Temporal lobe (tissue), 4 donors: ENCODE measurements at places on chromosomes 13 and 19. TPM values are rescaled to one million over a fixed set of nuclear protein-coding genes. Genes with fewer than 3 reads are reported as not detected.

Gene PSG1
- total RNA-seq: not detected

Gene REEP6
- 0.98 TPM for total RNA-seq

Gene SPC24
- 2.7 TPM for total RNA-seq

Gene CYP2S1
- total RNA-seq: under 0.01 TPM

Gene MAST1
- 67.4 TPM for total RNA-seq

Gene COMP
- total RNA-seq: under 0.01 TPM

Gene FAM216B
- 0.74 TPM for total RNA-seq

Gene IL12RB1
- total RNA-seq: not detected

Gene CASP14
- total RNA-seq: not detected

Gene PDE4C
- total RNA-seq: 1.2 TPM

Gene RXFP2
- total RNA-seq: not detected

Gene TMC4
- 0.49 TPM for total RNA-seq

Gene ODAD3
- total RNA-seq: 0.49 TPM

Gene ZNF333
- total RNA-seq: 21.6 TPM

Gene LILRB4
- 0.49 TPM for total RNA-seq

Gene C2CD4C
- 16.0 TPM for total RNA-seq

Gene CEACAM19
- 1.7 TPM for total RNA-seq

Gene TMEM145
- 54.6 TPM for total RNA-seq

Gene CCDC169
- 3.4 TPM for total RNA-seq

Gene MEIOSIN
- total RNA-seq: not detected

Gene MYBPC2
- under 0.01 TPM for total RNA-seq

Gene LPAR2
- 25.8 TPM for total RNA-seq

Gene OLFM2
- 132 TPM for total RNA-seq

Gene LMTK3
- total RNA-seq: 19.4 TPM

Gene VSTM2B
- 15.5 TPM for total RNA-seq

Gene MEF2B
- not detected for total RNA-seq

Gene ELSPBP1
- total RNA-seq: not detected
